KBM-7 (cell line): ENCODE measurements at places on chromosomes 16 and 17.
A peak's percentile ranks its signal among the peaks of the same experiment; 100 is the strongest.

GRCh38 chr16:29820730-29821642 is 724 bp downstream of the MVP start:
- no peak for DNase-seq

- peak; percentile 80 for DNase-seq
These were observed 26.9 kb downstream of the CD300A start for GRCh38 chr17:74493331-74493833.

- no peak for DNase-seq
These were observed 191.8 kb downstream of the XYLT1 start for GRCh38 chr16:17278988-17279387.

DNA sequence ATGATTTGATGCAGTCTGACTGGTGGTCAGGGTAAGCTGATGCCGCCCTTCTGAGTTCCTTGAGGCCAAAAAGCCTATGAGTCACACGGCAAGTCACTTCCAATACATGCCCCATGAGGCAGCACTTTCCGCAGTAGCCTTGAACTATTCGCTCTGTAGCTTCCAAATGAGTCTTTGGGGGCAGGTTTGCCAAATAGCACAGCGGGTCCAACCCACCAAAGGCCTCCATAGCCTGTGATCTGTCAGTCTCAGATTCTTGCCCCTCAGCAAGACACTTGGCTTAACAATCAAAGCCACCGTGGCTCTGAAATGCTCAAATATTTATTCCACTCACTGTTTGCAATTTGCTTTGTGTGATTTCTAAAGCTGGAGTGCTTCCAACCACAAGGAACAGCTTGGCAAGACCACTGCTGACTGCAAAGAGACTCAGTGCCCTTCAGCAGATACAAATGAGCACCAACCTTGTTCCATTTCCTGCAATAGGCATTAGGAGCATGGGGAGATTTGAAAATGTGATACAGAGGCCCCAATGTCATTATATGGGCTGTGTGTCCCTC is 45.4 kb downstream of the CLEC19A start:
- DNase-seq: no peak

DNA sequence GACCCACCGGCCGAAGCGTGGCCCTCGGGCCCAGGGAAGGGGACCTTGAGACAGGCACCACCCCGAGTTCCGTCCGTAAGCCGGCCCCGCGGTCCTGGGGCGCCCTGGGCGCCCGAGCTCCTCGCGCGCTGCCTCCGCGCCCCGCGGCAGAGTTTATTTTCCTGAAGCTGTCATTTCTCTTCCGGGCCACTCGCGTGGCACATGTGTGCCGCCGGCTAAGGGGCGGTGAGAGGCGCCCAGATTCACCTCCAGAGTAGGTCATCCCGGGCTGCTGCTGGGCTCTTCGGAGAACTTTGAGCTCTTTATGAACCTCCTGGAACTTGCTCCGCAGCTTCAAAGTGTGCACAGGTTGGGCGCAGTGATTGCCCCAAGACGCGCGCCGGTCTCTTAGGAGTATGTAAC is 489 bp downstream of the ZC3H18 start:
- DNase-seq: peak; percentile 43

- DNase-seq: no peak
These were observed 111.7 kb downstream of the ABCA8 start for GRCh38 chr17:68843522-68843921.

GRCh38 chr16:83305092-83305491 is 502.7 kb upstream of the HSBP1 start:
- no peak for DNase-seq

DNA sequence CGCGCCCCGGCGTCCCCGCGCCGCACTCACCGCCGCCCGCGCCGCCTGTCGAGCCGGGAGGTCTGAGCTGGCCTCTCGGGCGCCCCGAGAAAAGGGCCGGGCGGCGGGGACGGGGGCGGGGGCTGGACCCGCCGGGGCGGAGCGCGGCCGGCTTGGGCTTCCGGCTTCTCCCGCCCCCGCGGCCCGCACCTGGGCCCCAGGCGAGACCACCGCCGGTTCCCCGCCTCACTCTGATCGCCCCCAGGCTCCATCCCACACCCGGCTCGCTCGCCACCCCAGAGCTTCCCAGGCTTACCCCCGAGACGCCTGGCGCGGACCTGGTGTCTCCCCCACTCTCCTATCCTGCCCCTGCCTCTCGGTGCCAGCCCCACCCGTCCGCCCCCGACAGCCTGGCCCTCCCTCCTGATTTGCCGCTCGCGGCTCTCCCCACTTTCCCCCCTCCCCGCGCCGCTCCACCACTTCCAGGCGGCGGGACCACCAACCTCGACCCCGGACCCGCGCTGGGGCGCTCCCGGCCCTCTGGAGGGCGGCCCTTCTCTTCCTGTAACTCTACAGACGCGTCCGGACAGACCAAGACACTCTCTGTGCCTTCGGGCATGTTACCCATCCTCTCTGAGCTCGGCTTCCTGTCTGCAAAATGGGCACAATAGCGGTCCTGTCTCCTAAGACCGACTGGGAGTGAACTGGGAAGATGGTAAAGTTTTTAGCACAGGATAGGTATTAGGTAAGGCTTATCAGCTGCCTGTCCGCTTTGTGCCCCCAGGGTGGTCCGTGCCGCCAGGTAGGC is at the start of gene LITAF:
Gene LITAF (minus strand): TSS at position 64 of the 787 bp plus-strand sequence. CDS start 30,189 bp downstream, outside the sequence.
- peak; percentile 51 for DNase-seq

- DNase-seq: no peak
These were observed 47.2 kb downstream of the GPR139 start for GRCh38 chr16:20026361-20027072.

- DNase-seq: no peak
These were observed 38.6 kb upstream of the TOB1 start for GRCh38 chr17:50904518-50905459.

- DNase-seq: no peak
These were observed 1.5 kb downstream of the C16orf92 start for GRCh38 chr16:30024451-30024850.

DNA sequence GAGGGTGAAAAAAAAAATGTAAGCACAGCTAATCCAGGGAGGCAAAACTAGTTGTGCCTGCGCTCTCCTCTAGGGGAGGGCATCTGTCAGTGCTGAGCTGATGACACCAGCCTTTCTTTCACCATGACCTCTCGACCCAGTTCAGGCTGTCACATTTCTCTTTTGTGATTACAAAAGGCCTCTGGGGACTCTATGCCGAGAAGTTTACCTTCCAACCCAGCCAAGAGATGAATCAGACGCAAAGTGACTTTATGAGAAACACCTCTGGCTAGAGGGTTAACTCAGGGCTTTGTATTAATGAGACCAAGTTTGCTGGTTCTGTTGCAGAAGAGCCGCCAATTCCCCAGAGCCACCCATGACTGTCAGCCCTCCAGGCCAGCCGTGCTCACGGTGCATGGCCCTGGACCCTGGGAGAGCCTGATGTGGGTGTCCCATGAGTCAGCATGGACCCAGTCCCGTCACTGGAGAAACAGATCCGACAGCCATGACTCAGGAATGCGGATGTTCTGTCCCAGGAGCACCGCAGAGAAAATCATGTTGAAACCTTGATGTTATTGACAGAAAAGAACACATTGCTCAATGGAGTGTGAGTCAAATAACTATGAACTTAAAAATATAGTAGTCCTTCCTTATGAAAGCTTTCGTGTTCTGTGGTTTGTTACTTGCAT is 437.2 kb downstream of the HS3ST3B1 start:
- DNase-seq: no peak

DNA sequence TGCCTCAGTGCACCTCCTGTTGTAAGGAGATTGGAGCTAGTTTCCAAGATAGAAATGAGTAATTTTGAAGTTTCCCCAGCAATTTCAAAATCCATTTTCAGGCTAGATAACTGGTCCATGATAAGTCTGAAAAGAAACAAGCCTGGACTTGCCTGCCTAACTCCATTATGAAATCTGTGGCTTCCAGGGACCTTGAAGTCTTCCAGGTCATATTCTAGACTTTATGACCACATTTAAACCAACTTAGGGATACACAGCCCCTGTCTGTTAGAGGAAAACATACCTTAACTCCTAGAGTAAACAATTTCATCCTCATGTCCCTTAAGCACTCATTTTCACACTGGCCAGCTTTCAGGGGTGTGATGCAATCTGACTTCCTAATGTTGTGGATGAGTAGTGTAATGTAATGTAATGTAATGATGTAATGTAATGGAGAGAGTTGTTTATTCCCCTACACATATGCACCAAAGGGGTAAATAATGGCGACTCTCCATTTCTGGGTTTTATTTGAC is 96.7 kb upstream of the FAM20A start:
- peak; percentile 24 for DNase-seq

DNA sequence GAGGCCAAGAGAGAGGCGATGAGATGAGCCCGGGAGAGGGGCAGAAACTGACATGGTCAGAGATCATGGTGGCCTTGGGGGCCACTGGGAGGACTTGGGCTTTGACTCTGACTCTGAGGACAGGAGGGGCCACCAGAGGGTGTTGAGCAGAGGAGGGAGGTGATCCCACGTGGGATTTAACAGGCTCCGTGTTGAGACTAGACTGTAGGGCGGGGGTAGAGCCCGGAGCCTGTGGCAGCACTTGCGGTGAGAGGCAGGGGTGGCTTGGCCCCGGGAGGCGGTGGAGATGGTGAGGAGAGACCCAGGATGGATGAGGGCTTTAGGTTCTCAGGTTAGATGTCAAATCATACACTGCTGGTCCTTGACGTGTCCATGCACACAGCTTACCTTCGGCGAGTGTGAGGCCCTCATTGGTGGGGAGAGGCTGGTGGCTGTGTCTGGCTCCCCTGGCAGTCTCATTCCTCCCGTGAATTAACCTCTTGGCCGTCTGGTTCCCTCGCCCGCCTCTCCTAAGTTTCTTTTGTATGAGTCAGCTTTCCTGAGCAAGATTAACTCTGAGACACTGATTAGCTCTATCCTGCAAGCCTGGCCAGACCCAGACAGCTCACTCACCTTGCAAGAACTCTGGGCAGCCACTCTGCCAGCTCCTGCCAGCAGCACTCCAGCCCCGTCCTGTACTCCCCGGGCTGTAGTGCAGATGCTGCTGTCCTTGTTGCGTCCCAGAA is 39.7 kb downstream of the VPS35L start:
- DNase-seq: no peak

GRCh38 chr17:59846394-59847165 is 46.2 kb downstream of the TUBD1 start:
- DNase-seq: no peak
